ENCODE measurements at places on chromosomes 2 and 18.

DNA sequence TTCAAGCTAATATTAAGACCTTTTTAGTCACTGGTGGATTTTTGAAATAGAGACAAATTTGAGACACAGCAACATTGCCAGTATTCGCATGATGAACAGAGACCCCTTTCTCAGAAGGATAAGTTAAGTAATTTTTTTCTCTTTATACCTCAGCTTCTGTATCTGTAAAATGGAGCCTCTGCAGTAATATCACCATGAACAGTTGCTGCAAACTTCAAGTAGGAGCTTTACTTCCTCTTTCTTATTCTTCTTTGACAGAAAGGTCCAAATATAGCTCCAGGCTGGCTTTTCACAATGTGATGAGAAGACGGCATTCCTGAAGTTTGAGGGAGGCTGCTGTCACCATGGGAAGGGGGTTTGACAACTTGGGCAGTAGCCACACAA, 158.7 kb downstream of the TDRD15 start:
- no peak for DNase-seq

- DNase-seq: no peak
Observed at GRCh38 chr2:181308766-181309515, 148.2 kb upstream of the ITGA4 start.

- no peak for DNase-seq
Observed at GRCh38 chr2:241896746-241897201, 27.2 kb downstream of the RTP5 start.

GRCh38 chr2:212974692-212975091, 176.7 kb downstream of the IKZF2 start:
- DNase-seq: no peak

GRCh38 chr2:237798236-237799059, at the start of gene RBM44:
Gene RBM44 (plus strand): TSS chr2:237798779. CDS start chr2:237813610, 14,831 bp downstream.
- DNase-seq: no peak

DNA sequence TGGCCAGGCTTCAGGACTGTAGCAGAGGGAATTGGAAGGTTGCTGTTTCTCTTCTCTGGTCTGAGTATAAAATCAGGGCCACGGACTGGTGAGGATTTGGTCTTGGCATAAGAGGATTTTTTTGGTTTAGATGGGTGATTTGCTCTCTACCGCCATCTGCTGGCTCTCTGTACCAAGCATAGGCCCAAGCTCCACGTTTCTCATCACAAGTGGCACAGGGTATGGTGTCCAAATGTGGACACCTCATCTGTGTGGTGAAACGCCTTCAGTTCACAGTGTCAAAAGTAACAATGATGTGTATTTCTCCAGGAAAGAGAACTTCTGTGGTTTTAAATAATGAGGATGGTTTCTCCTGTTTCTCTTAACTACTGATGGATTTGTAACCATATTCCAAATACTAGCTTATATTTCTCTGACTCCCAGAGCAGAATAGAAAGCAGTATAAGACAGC, 115.1 kb downstream of the EML6 start:
- DNase-seq: peak; percentile 30

- peak; percentile 32 for DNase-seq
Observed at GRCh38 chr18:69935319-69936190, 12.1 kb downstream of the CD226 start.

GRCh38 chr18:22591222-22591621, 173.5 kb upstream of the CTAGE1 start:
- DNase-seq: no peak

GRCh38 chr2:383888-384287, 96.0 kb upstream of the ALKAL2 start:
- no peak for DNase-seq

- no peak for DNase-seq
Observed at GRCh38 chr2:145022666-145023333, 502.9 kb upstream of the ZEB2 start.

DNA sequence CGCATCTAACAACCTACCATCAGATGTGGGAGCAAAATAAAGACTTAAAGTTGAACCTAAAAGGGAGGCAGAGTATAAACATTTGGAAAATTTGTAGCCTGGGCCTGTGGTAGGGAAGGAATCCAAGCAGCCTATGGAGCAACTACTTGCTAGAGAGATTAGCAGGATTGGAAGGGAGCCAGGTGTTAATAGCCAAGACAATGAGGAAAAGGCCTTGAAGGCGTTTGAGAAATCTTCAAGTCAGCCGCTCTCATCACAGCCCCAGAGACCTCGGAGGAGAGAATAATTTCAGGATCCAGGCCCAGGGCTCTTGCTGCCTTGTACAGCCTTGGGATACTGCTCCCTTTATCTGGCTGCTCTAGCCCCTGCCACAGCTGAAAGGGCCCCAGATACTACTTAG, 219.7 kb downstream of the THSD7B start:
- no peak for DNase-seq

- no peak for DNase-seq
Observed at GRCh38 chr18:63730773-63731172, 28.0 kb downstream of the SERPINB11 start.

DNA sequence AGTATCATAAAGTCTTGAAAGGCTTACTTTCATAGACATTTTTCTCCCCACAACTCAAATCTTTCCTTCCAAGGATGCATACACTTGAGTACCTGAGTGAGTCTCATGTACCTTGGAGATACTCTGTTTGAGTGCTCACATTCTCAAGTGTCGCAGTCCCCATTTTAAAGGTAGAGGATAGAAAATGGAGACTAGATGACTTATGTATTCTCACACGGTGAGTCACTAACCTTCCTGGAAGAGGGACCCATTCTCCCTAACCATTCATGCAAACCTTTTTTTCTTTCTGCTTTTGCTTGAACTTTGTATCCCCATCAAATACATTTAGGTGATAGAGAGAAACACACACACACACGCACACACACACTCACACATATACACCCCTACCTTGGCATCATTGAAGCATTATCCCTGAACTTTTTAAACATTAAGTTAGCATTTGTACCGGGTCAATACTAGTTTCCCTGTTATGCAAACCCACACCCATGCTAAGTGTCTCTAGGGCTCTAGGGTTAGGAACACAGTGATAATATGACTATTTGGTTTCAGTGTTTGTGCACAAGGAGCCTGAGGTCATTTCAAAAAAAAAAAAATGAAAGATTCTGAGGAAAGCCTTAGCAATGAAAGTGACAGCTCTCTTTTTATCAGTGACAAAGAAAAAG, 236.2 kb downstream of the IKZF2 start:
- no peak for DNase-seq

GRCh38 chr2:220143336-220143735, 515.9 kb downstream of the SLC4A3 start:
- DNase-seq: no peak

DNA sequence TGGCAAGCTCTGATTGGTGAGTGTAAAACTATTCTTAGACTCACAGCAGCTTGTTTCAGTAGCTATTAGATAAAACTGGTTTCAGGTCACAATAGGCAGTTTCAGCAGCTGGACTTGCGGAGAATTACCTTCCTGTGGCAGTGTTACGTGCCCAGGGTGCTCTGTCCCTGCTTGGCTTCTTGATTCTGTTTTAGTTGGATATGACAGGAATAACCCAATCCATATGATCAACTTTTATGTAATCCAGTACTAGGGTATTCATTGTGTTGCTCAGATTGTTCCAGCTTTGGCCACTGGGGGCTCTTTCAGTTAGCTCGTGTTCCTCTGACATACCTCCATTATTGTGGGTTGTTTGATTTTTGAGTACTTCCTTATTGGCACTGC, 43.1 kb downstream of the INPP4A start:
- no peak for DNase-seq

- DNase-seq: no peak
Observed at GRCh38 chr2:222481941-222482340, 57.6 kb downstream of the SGPP2 start.

DNA sequence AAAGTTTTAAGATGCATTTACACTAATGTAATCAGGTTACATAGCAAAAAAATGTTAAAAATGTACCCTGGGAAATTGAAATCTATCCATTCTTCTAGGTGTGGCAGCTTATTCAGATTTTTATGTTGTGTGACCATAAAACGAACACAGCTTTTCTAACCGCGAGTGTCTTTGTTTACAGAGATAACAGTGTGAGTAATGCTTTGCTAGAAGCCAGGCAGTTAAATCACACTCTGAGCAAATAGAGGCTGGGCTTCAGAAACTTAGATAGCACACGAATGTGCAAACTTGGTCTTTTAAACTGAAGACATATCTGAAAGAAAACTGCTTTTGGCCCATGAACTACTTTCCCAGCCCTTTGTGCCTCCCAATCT, 116.1 kb downstream of the SPTBN1 start:
- no peak for DNase-seq

DNA sequence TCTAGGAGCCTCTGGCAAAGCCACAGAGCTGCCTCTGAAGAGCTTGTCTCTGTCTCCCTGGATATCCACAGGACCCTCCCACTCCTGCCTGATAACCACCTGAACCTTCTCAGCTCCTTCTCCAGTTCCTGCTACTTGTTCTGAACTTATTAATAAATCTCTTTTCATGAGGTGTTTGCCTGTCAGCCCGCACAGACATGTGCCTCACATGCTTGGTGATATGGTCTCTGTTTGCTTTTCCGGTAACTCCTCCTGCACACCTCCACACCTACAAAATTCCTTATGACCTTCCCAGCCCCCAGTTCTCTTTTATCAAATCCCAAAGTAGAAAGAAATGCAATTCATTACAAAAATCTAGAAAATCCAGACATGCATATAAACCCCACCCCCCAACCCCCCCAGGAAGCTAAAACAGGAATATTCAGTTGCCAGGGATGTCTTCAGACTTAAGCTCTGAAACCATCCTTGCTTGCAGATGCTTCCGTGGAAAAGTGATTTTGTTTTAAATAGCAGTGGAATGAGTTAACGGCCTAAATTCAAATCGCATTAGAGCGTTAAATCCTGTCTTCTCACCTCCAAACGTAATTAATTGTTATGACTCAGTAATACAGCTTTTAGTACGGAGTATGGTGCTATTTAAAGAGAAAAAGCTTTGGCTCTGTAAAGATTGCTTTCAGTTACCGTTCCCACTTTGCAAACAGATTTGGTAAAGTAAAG, 2.1 kb upstream of the PID1 start:
- no peak for DNase-seq

DNA sequence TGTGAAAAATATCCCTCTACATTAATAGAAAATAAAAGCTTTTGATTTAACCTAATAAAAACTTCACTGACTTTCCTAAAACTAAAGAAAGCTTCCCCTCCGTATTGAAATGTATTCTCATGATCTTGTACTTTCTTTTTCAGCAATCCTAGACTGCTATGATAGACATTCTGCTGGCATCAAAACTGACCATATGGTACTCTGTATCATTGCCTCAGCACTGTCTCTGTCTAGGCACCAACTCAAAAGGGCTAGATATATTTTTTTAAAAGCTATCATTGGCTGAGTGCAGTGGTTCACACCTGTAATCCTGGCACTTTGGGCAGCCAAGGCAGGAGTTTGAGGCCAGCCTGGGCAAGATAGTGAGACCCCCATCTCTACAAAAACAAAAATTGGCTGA, 32.9 kb downstream of the CDKL4 start:
- no peak for DNase-seq

DNA sequence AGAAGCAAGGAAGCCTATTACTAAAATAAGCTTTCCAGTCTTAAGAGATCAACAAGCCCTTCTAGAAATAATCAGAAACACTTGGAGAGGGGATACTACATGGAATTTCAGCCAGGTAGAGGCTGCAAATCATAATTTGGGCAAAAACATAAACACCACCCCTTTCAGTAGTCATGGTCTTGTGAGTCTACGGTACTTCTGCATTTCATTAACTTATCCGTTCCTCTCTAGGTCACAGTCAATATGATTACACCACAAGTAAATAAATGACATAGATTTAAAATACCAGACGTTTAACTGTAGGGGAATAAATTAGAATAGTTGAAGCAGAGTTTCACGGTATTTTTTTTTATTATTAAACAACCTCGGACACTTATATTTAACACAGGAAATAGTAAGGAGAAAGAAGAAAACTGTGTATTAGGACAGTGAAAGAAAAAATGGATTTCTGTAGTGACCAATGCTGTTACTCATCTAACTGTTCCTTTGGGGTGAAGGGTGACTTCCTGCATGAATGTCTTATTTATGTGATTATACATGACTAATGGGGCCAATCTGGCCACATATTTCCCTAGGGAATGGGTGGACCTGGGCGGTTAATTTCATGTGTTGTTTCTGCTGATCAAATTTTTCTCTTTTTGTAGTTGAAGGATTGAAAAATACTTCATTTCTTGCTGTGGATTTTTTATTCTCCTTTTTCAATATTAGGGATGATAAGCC, 456.6 kb upstream of the UBE2E3 start:
- no peak for DNase-seq

GRCh38 chr18:69701305-69701704, 246.4 kb downstream of the CD226 start:
- no peak for DNase-seq

GRCh38 chr18:45175511-45175910, 439.8 kb upstream of the SLC14A2 start:
- DNase-seq: no peak

DNA sequence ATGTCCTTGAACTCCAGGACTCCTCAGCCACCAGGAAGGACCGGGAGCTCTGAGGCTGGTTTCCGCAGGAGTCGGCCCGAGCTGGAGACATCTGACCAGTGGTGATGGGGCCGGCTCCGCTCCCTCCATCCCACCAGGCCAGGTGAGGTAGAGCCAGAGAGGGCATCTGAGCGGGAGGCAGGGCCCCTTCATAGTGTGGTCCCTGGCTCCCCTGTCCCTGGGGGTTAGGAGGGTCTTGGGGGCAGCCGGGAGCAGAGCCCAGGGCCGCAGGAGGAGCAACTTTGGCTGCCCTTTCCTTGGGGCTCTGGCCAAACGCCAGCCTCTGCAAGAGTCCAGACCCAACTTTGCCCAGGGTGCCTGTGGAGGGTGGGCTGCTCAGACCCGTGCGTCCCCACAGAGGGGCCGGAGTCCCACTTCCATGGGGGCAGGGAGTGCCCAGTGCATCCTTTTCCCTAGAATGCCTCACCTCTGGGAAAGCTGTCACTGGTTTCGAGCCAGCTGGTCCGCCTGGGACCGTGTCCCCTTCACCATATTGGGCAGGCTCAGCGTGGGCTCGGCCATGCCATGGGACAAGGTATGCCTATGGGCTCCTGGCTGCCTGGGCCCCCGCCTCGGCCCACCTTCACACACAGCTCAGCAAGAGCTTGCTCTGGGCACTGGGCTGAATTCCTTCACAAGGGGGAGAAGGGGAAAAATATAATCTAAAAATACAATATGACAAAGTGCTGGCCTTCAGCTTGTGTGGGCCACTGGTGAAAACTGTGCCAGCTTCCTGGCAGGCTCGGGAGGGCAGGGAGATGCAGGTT, 148.6 kb downstream of the TWIST2 start:
- no peak for DNase-seq

Data from activated CD4-positive, CD25-positive, alpha-beta regulatory T cell (primary cell).